Karpas-422 (cell line): ENCODE measurements at places on chromosomes 5 and 9. TPM values are rescaled to one million over a fixed set of nuclear protein-coding genes. Genes with fewer than 3 reads are reported as not detected.

- DNase-seq: no peak
Measured at GRCh38 chr5:178265746-178266145, 33.1 kb upstream of the PHYKPL start.

DNA sequence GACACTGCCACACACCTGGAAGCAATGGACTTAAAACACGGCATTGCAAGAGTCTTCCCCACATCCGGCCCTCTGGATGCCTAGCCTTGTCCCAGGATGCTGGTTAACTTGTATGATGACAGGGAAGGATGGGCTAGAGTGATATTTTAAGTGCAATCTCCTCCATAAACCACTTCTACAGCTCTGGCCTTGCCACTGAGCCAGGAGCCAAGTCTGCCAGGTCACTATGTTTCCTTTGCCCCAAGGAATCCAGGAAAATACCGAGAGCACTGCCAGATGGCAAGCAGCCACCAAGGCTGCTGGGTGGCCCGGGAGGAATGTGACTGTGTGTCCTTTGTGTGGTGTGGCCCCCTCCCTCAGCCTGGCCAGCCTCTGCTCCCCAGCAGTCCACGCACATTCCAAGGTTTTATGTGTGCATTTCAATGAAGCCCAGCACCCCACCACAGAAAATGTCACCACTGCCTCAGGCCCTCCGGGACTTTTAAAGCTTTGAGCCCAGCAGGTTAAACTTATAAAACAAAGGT is 106.0 kb downstream of the FRMD3 start:
- no peak for DNase-seq

- peak; percentile 83 for DNase-seq
Measured at GRCh38 chr9:75200892-75201470, 112.7 kb downstream of the OSTF1 start.

SHOC1 gene
- total RNA-seq: not detected in 2 replicates

DNA sequence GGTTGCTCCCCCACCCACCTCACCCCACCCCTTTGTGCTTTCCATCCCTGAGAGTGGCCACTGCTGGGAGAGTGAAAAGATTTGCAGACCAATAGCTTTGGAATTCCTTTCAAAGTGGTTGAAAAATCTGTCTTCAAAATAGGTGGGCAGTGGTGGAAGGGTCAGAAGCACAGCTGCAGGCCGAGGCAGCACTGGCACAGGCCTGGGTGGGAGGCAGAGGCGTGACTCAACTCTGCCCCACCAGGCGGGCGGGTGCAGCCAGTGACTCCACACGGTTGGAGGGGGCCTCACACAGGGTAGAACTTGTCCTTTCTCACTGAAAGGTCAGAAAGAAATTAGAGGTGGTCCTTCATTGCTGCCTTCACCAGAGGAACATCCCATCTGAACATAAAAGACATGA is 214.9 kb upstream of the TBCA start:
- DNase-seq: no peak

DMRT3 gene
- not detected in 2 replicates for total RNA-seq

HAUS6 gene
- 23.2 and 32.6 TPM in 2 replicates for total RNA-seq

DNA sequence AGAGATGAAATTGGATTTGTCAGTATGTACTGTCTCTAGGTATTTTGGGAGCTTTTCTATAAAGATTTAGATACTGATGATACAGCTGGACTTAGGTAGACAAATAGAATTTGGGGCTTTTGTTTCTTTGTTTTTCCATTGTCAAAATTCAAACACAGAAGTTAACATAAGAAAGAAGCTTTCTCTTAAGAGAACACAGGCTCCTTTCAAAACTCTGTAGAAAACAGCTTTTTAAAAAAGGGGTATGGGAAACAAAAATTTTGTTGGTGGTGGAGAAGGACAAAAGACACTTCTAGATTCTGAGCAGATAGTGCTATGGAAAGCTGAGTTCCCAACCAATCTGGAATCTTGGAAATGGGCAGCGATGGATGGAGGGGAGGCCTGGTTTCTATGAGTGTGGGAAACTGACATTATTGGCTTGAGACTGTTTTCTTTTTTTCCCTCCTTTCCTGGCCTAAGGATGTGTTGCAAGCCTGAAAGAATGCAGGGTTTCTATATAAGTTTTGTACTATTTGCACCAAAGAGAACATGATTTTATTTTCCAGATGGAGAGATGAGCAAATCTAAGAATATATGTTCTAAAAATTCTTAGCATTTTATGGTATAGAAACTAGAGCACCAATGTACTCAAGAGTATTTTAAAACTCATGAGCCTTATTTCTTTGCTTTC is 240.0 kb downstream of the PRR16 start:
- DNase-seq: no peak

GRCh38 chr5:62547945-62548630 is 30.5 kb upstream of the LRRC70 start:
- DNase-seq: no peak

DNA sequence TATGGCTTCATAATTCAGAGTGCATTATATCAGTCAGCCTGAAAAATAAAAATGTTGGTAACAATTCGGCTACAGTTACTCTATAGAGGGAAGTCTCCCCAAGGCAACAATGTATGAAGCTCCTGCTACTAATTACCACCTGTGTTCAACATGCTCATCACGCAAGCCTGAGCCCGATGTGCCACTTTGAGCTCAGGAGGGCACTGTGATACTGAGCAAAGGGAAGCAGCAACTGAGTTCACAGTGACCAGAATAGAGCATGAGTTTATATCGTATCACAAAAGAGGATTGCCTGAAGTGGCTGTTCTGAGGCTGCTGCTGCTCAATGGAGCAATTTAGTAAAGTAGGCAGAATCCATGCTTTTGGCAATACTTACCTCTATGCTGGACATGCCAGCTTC is 202.0 kb upstream of the HAPLN1 start:
- DNase-seq: no peak

- no peak for DNase-seq
Measured at GRCh38 chr5:177220576-177220975, 82.9 kb downstream of the RAB24 start.

ADAMTSL2 gene
- not detected in 2 replicates for total RNA-seq

- DNase-seq: no peak
Measured at GRCh38 chr5:10527281-10527950, 36.5 kb upstream of the ANKRD33B start.

PDE6A gene
- total RNA-seq: not detected in 2 replicates

SLC31A2 gene
- total RNA-seq: 0.26 and 0.83 TPM in 2 replicates

GRCh38 chr5:106127341-106127781 is 1543.4 kb downstream of the EFNA5 start:
- no peak for DNase-seq

- no peak for DNase-seq
Measured at GRCh38 chr9:82716821-82717220, 346.1 kb downstream of the RASEF start.

DNA sequence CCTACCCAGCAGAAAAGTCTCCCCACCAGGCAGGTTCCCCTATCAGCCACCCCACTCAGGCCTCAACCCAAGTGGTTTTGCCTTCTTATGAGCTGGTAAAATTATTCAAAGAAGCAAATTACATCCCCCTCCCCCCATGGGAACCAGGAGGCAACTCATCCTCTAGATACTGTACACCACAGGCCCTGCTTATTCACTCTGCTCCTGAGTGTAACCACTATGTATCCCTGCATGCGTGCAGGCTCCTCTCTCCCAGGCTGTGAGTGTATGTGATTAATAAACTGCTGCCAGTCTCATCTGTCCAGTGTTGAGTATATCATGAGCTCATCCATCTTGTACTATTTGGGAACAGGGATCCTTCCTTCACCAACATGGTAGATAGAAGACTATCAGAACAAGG is 8.6 kb downstream of the KCTD16 start:
- no peak for DNase-seq

DNA sequence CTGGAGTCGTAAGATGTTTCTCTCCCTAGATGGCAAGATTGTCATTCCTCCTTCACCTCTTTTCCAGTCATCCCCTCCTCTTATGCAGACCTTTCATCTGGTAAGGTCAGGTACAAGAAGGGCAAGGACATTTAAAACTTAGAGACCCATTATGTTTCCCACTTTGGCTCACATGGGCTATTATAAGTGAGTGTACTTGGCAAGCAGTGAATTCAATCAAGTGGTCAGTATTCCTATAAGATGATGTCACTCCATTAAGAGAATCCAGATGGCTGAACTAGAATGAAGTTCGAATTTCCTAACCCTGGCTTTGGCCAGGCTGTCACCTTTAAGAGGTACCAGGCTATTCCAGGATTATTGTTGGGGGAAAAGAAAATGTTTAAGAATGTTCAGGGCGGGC is 32.2 kb downstream of the ZNF131 start:
- DNase-seq: no peak

DNA sequence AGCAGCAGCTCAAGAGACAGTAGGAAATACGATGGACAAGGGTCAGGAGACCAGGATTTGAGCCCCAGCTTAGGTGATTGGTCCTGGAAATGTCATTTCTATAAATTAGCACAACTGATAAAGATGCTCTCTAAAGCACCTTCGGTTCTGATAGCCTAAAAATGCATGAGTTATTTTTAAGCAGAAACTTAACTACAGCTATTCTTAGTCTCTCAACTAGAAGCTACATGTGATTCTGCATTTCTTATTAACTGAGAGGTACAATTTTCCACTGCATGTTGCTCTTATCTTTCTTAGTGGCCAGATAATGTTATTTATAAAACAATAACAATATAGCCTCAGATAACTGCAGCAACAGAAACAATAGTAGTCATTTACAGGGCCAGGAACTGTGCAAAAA is 136.4 kb downstream of the GRIA1 start:
- DNase-seq: no peak

DNA sequence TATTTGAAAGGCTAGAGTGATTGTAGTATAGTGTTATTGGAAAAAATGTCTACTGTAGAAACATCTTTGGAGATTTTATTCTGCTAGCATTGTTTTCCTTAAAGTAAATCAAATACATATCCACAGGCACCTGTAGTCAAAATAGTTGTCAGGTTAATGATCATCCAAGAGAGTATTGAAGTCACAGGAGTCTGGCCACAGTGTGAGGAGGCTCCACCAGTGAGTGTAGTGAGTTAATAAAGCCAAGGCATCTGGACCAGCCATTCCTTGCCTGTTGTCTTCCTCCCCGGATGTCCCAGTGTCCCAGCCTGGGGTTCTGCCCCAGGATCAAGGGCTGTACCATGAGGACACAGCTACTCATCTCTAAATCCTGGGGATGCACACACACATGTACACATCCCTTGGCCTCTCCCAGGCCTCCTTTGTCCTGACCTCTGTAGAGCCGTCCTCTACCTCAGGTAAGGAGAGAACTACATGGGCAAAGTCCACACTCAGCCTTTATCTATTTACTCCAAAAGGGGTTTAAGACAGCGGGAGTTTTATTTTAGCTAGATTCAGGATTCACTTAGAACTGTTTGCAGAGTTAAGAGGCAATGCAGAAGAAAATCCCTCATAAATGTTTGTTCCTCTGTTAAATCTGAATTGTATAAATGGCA is 3.7 kb downstream of the PIK3R1 start:
- DNase-seq: no peak

DAB2 gene
- not detected in 2 replicates for total RNA-seq

GRCh38 chr5:98989727-98990126 is 60.9 kb upstream of the CHD1 start:
- DNase-seq: no peak

DNA sequence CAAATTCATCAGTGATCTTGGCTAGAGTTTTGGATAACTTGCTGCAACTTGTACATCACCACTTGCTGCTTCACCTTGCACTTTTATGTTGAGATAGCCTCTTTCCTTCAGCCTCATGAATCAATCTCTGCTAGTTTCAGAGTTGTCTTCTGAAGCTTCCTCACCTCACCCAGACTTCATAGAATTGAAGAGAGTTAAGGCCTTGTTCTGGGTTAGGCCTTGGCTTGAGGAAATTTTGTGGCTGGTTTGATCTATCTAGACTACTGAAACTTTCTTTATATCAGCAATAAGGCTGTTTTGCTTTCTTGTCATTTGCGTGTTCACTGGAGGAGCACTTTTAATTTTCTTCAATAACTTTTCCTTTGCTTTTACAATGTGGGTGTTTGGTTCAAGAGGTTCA is 12.8 kb downstream of the FER start:
- DNase-seq: no peak

GRCh38 chr5:58087123-58087522 is 372.8 kb downstream of the PLK2 start:
- DNase-seq: no peak

DNA sequence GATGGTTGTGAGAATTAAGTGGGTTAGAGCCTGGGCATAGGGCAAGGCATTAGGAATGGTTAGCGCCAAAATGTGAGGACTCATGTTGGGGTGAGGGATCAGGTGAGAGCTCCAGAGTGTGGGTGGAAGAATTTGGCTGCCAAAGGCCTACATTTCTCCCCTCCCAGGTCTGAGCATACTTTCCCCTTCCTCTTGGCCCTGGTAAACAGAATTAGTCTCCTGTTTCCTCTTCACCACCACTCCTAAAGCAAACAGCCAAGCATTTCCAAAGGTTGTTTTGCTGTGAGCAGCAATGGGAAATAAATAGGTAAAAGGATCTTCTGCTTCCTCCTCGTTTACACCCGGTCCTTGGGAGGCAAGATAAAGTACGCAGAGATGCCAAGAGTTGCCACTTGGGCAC is 132.5 kb downstream of the ZSWIM6 start:
- DNase-seq: no peak

DNA sequence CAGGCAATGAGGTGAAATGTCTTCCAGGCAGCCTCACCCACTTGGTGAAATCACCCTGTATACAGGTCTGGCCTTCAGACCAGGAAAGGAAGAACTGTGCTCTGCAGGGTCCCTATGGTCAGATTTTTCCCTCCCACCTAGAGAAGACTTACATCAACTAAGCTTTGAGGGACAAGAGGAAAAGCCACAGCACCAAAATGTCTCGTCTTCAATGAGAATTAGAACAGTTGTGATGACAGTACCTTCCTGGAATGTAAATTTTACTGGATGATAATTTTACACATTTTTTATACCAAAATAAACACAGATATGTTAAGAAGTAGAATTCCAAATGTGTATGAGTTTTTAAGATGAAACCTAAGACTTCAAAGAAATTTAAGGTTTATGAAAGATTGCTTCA is 283.9 kb downstream of the SPOCK1 start:
- no peak for DNase-seq

DNA sequence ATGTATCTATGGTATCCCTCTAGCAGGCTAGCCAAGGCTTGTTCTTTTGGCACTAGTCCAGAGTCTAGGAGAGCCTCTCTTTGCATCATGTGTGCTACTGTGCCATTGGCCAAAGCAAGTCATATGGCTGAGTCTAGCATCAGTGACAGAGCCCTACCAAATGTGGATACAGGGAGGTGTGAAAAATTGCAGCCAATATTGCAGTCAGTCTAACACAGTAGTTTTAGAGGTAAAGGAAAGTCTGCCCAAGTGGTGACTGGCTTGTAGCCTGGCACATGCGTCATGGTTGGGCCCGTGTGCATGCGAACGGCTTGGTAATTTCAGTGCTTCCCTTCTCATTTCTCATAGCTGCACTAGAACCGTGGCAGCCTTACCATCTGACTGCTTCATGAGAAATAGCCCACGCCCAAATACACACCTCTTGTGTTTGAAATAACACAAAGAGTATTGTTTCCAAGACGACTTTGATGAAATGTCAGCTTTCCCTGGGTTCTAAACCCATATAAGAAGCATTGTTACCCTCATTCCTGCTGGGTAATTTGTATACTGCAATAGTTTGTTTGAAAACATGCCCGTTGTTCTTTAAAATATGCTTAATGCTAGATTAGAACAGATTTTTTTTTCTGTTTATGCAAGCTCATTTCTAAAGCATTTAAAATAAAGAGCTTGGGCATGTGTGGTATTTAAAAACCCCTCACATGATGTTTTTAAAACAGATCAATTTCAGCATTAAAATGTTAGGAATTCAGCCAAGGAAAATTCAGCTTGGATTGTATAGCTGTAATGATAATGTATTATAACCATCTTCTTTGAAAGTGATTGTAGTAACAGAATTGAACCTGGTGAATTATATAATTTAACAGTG is 113.2 kb downstream of the TLE4 start:
- DNase-seq: no peak

GRCh38 chr5:180034564-180034963 is 37.0 kb downstream of the RNF130 start:
- DNase-seq: no peak

USP20 gene
- total RNA-seq: 11.7 and 40.3 TPM in 2 replicates
